Activated T-helper 2 cell treated with anti-CD3 and anti-CD28 coated beads, Interferon-gamma antibody, Interleukin-2, Interleukin-4, amounts not matched to agents 10 μg/mL and 5 μg/mL and 100 μg/mL, durations not matched to agents 14 hours and 24 hours and 36 hours (primary cell): ENCODE measurements at places on chromosomes 11 and 22.

- no peak overlapping the region for H3K27ac ChIP-seq
- no peak for DNase-seq
- no peaks in the 10 kb centered on the region for H3K36me3 ChIP-seq
- H3K4me3 ChIP-seq = no peak overlapping the region
- peaks cover 1% of the 10 kb centered on the region for H3K27me3 ChIP-seq
- peaks cover 2% of the 10 kb centered on the region for H3K4me1 ChIP-seq
Measured at GRCh38 chr11:119612814-119613213, 116.2 kb downstream of the NECTIN1 start.

DNA sequence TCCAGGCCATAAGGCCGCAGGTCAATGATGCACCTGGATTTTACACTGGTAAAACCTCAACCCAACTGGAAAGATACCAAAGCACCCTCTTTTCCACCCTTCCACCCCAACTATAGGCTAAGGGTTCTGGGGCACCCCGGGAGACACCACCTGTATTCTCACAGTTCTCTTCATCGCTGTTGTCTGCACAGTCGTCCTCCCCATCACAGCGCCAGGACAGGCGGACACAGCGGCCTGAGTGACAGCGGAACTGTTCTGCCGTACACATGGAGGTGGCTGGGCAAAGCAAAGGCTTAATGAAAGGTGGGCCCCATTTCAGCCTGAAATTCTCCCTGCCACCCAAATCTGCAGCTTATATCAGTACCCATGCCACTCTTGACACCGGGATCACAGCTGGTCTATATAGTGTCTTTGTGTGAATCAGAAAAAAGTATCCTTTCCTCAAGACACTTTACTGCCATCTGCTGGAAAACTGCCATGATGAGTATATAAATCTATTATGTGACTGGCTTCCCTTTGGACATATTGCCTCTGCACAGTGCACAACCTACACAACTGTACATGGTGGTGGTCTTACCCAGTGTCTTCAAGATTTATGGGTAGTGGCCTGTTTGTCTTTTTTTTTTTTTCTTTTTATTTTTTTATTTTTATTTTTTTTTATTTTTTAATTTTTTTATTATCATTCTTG lies 21.5 kb downstream of the LRP4 start:
- H3K4me3 ChIP-seq = no peak overlapping the region
- no peaks in the 10 kb centered on the region for H3K36me3 ChIP-seq
- H3K27me3 ChIP-seq = no peaks in the 10 kb centered on the region
- H3K27ac ChIP-seq = no peak overlapping the region
- no peaks in the 10 kb centered on the region for H3K4me1 ChIP-seq

- H3K4me3 ChIP-seq = no peak overlapping the region
- H3K36me3 ChIP-seq = no peaks in the 10 kb centered on the region
- no peaks in the 10 kb centered on the region for H3K4me1 ChIP-seq
- H3K27ac ChIP-seq = no peak overlapping the region
Measured at GRCh38 chr11:11366793-11367192, 13.7 kb upstream of the CSNK2A3 start.

- H3K27me3 ChIP-seq = peaks cover 24% of the 10 kb centered on the region
- peaks cover 13% of the 10 kb centered on the region for H3K4me1 ChIP-seq
- H3K36me3 ChIP-seq = no peaks in the 10 kb centered on the region
- H3K4me3 ChIP-seq = no peak overlapping the region
Measured at GRCh38 chr22:45073064-45073463, 63.3 kb upstream of the PHF21B start.

DNA sequence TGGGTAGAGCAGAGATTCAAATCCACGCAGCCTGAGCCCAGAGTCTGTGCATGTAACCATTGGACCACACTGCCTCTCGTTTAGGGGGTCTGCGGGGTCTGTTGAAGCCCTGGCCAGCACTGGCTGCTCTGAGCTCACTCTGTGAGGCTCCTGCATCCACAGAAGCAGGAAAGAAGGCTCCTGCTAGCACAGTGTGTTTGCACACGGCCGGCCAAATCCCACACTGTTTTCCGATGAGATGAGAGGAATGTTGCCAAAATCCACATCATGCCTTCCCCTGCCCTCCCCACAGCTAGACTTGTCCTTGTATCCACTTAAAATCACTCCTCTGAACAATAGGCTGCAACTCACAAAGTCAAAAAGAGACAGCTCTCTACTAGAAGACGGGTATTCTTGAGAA lies 10.6 kb upstream of the SLC22A12 start:
- H3K36me3 ChIP-seq = no peaks in the 10 kb centered on the region
- H3K27me3 ChIP-seq = no peaks in the 10 kb centered on the region
- H3K4me3 ChIP-seq = no peak overlapping the region
- no peak for DNase-seq
- H3K27ac ChIP-seq = no peak overlapping the region

- peaks cover 13% of the 10 kb centered on the region for H3K27me3 ChIP-seq
- no peak for DNase-seq
- H3K36me3 ChIP-seq = no peaks in the 10 kb centered on the region
- peak overlapping the region; percentile 88 for H3K27ac ChIP-seq
- peaks cover 64% of the 10 kb centered on the region for H3K4me1 ChIP-seq
Measured at GRCh38 chr11:122724520-122724919, 69.0 kb downstream of the UBASH3B start.
